ENCODE measurements at places on chromosomes 6 and 20.

DNA sequence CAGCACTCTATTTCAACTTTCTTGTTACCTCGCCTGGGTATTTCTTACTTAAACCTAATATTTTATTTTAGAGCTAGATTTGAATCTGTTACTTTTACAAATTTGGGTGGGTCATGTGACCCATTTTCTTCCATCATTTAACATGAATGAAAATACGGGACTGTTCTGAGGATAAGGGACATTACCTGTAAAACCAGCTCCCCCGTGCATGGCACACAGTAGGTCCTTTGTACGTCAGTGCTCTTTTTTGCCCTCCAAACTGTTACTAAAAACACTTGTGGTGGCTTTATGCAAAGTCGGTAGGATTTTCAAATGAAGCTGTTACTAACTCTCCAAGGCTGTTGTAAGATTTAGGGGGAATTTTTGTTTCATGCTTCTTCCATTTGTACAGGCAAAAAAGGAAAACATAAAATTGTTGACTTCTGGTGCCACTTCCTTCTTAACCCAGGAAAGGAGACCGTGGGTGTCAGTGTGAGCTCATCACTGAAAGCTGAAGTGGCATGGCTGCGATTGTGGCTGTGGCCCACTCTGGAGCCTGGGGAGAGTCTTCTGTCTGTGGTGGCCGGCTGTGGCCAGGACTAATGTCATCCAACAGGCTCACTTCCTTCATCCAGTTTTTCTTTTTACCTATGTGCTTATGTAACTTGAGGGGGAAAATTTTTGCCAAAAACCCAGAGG, 40.2 kb upstream of the PXDC1 start:
- no peak for DNase-seq

DNA sequence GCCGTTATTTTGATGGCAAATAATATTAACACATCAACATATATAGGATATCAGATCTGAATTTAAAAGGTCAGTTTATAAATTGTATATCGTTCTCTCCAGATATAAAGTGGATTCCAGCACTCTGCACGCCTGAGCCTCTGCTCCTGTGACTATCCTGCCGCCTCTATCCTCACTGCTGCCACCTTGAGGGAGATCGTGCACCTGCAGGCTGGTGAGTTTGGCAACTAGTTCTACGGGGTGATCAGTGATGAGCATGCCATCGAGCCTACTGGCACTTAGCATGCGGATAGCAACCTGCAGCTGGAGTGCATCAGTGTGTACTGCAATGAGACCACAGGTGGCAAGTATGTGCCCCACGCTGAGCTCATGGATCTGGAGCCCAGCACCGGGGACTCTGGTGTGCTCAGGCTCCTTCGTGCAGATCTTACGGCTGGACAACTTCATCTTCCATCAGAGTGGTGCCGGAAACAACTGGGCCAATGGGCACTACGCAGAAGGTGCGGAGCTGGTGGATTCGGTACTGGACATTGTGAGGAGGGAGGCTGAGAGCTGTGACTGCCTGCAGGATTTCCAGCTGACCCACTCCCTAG, 84.9 kb downstream of the FBXO5 start:
- peak; percentile 72 for DNase-seq

GRCh38 chr20:49356676-49357075, 78.8 kb upstream of the ZNFX1 start:
- DNase-seq: no peak

GRCh38 chr6:12013307-12013719, 1.2 kb downstream of the HIVEP1 start:
- no peak for DNase-seq

GRCh38 chr6:56764081-56764566, 121.4 kb upstream of the DST start:
- DNase-seq: peak; percentile 53

Data from KBM-7 (cell line).